PC-3 (cell line): ENCODE measurements at places on chromosomes 12 and 14. TPM values are rescaled to one million over a fixed set of nuclear protein-coding genes. Genes with fewer than 3 reads are reported as not detected.

Gene KERA
- total RNA-seq, result not detected in 2 replicates

GRCh38 chr14:52960627-52961026 is 9.8 kb upstream of the FERMT2 start:
- DNase-seq, result peak; percentile 84

DNA sequence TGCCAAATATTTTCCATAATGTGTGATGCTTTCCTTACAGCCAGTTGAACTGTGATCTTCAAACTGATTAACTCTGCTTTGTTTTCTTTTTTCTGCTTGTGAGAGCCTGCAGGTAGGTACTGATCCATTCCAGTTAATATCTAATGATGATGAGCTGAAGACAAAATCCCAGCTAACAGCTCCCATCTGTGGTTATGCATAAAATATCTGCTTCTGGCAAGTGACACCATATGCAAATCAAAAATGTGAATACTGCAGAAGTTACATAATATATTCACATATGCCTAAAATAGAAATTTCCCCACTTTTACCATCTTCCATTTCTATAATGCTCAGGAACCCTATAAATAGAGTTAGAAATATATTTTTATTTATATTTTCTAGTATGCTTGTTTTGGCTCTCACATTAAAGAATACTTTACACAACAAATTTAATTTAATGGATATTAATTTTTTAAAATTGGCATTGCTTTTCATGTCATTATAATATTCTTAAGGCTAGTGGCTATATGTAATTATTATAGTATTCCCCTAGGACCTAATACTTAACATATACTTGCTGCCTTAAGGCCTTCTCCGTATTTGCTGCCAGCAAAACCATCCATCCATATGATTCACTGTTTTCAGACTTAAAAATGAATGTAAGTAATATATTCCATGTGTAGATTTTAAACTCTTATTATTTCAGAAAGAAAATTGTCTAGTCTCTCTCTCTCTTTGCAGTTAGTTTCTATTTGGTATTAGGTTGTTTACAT is 83.8 kb downstream of the CCER1 start:
- no peak for DNase-seq

DNA sequence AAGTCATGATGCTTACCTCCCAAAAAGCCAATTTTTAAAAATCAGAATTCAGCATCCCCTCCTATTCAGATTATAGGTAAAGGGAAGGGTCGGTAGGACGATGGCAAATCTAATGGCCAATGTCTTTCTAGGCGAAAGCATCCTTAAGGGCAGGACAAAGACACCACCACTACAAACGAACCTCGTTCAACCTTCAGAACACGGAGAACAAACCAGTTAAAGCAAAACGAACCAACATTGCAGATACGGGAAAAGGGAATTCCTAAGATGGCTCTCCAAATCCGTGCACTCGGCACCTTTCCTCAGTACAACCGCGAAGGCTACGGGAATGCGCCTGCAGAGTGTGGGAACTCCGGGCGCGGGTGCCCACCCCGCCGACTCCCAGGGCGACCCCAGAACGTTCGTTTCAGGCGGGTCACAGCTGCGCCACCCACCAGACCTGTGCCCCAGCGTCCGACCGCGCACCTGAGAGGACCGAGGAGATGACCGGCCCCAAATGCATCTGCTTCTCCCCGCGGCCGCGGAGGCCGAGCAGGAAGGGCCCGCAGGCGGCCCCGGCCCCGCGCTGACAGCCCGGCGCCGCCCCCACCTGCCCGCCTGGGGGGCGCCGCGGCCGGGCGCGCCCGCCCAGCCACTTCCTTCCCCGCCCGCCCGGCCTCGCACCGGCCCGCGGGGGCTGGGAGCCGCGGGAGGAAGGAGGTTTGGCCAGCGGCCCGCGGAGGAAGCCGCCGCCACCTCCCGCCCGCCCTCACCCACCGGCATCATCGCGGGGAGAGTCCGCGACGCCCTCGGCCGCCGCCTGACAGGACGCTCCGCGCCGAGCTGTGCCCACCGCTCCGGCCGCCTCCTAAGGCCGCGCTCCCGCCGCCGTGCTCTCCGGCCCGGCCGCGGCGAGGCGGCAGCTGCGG is 578 bp downstream of the PPP1R13B start:
- DNase-seq, result peak; percentile 45

DNA sequence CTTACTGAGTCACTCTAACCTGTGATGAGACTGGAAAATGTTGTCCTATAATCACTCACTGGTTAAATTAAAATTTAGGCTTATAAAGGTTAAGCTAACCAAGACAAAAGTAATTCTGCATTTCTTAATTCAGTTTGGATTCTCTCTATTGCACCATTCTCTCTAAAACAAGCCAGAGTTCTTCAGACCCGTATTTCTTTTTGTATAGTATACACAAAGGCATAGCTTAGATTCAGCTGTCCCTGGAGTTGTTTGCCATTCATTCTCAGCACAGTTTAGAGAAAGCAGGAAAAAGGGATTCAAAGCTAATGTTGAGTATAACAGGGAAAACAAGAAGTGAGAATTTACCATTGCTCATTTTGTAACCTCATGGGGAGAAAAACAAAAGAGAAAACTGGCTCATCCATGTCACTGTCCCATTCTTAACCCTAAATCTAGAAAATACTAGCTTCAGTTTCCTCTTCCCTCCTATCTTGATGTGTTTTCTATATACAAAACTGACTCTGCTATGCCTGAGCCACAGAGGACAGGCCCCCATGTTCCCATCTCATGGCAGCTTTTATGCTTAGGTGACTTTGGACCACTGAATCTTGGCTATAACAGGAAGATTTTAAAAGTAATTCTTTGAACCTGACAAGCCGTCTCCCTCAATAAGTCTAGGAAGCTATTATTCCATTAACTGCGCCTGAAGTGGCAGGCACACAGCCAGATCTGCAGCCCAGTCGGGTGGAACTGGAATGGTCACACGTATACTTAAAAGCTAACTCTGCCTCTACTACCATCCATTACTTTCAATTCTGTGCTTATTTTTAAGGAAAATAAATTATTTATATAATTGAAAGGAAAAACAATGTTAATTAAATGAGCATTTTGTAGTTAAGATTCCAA is 7.0 kb downstream of the AREL1 start:
- DNase-seq, result no peak

DNA sequence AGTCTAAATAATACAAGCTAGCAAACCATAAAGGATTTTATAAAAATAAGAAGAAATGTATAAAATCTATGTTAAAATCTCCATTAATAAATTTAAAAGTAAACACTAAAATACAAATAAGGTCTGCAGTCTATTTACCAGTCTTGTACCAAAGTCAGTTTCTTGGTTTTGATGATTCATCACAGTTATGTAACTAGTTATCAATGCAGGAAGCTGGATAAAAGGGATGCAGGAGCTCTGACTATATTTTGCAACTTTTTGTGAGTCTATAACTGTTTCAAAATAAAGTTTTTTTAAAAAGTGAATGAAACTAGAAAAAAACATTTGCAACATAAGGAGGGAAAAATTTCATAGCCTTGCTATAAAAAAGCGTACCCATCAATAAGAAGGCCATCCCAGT is 151.5 kb downstream of the DERA start:
- peak; percentile 16 for DNase-seq

DNA sequence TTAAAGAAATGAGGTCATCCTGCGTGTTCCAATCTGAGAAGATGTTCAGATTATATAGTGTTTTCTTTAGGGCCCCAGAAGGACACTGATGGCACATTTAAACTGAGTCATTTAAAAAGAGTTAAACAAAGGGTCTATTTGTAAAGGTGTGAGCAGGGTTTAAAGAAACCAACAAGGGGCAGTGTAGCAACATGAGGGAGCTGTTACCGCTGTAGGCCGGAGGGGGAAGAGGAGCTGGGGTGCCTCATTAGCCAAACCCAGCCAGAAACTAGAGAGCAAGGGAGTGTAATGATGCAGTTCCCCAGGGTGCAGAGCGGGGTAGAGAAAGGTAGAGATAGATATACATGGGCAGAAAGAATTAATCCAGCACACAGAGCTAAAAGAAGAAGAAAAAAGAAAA is 160.4 kb downstream of the TBX5 start:
- no peak for DNase-seq

Gene CLEC6A
- not detected in 2 replicates for total RNA-seq

- DNase-seq, result peak; percentile 23
Measured at GRCh38 chr12:65838330-65838976, 14.2 kb downstream of the HMGA2 start.

- DNase-seq, result no peak
Measured at GRCh38 chr14:50524060-50524459, 8.3 kb downstream of the MAP4K5 start.

DNA sequence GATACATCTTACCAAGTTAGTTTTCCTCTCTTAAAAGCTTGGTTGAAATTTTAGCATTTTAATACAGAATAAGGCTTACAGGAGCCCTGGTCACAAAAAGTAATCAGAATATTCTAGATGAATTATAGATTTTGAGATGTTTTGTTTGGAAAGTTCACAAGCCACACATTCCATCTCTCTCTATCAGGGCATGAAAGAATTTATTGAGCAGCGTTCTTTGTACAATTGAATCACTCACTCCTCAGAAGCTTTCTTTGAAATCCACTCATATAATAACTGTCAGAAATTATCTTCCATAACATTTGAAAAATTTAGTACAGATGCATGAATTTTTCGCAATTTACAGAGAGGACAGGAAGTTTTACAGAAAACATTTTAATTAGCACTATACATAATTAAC is 938.6 kb upstream of the MDGA2 start:
- no peak for DNase-seq

DNA sequence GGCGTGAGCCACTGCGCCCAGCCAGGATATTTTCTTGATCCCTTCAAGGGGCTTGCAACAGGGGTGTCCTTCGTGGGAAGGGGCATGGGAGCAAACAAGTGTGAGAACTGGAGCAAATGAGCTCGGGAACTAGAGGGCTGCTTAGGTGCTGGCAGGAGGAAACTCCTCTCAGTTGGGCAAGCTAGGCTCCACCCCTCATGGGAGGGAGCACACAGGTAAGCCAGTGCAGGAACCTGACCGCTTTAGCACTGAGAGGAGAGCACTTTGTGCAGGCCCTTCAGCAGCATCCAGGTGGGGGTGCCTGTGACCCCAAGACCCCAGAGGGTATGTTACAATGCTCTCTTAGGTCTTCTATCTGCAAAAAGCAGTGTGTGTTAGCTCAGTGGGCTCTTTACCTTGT is 755.4 kb upstream of the MDGA2 start:
- no peak for DNase-seq

DNA sequence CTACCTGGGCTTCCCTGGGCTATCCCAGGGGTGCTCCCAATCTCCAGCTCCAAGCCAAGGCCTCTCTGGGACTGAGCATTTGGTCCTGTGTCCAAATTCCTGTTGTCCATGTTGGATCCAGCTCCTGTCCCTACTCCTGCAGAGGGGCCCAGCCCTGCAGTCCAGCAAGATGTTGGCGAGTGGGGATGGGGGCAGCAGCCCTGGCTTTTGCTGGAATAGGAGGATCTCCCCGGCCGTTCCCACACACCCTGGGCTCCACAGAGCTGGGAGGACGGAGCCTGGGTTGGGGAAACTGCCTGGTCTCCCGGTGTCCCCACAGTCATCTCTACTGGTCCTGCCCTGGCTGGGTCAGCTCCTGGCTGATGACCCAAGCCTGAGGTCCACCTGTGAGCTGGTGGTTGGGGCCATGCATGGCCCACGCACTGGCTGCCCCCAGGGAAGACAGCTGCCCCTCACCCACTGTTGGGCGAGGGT is 219.6 kb upstream of the C14orf180 start:
- DNase-seq, result no peak

Gene SMCO2
- total RNA-seq, result 0.69 and 1.7 TPM in 2 replicates

- DNase-seq, result peak; percentile 8
Measured at GRCh38 chr14:83913476-83913875, 1616.5 kb upstream of the FLRT2 start.

GRCh38 chr14:92258934-92259333 is 64.0 kb upstream of the SLC24A4 start:
- no peak for DNase-seq

DNA sequence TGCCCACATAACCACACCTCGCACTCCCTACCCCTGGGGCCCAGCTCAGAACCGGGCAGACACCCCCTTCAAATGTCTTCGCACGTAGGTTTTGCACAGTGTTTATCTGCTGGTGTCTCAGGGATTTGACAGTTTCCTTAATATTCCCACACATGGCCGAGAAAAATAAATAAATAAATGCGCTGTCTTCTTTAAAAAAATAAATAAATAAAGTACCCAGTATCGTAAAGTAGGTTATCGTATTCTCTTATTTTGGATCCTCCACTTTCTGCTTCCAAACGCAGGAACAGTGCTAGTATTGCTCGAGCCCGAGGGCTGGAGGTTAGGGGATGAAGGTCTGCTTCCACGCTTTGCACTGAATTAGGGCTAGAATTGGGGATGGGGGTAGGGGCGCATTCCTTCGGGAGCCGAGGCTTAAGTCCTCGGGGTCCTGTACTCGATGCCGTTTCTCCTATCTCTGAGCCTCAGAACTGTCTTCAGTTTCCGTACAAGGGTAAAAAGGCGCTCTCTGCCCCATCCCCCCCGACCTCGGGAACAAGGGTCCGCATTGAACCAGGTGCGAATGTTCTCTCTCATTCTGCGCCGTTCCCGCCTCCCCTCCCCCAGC is 710 bp upstream of the FOS start:
- DNase-seq, result no peak

DNA sequence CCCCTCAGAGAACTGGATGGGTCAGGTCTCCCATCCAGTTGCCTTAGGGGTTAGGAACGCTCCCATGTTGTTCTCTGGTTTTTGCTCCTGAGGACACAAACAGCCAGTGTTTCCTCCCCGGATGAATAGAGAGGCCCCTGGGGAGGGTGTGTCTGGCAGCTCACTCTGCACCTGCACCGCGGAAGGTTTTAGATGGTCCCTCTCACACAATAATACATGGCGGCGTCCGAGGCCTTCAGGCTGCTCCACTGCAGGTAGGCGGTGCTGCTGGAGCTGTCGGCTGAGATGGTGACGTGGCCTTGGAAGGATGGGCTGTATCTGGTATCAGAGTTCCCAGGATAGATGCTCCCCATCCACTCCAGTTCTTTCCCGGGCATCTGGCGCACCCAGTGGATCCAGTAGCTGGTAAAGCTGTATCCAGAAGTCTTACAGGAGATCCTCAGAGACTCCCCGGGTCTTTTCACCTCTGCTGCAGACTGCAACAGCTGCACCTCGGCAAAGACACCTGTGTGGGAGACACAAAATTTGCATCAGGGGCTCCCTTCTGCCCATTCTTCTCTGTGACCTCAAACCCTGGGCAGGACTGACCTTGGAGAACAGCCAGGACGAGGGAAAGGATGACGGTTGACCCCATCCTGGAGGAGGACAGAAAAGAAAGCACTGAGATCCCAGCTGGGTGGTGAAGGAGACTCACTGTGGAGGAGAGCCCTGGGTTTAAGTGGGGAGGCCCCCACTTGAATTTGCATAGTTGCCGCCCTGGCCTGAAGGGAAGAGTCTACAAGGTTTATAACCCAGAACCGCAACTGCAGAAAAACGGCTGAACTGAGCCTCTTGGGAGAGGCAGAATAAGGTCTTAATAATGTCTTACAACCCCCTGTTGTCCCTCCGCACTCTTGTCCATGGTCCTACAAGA is 1324.8 kb downstream of the TMEM121 start:
- DNase-seq, result no peak

GRCh38 chr14:94119071-94119470 is 8.5 kb downstream of the IFI27 start:
- DNase-seq, result no peak

DNA sequence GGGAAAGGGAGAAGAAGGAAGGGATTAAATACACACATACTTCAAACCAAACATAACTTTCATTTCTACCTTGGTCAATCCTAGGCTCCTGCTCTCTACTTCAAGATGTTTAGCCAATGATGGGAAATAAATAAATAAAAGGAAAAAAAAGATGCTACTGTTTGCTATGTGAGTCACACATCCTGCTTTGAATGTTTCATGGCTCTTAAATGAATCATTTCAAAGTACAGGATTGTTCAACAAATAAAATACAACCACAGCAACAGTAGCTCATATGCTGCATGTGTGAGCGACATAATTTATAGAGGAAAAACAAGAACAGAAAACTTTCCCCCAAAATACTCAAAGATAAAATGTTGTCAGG is 54.3 kb upstream of the NPFF start:
- peak; percentile 91 for DNase-seq
